Endothelial cell of umbilical vein (primary cell): ENCODE measurements at places on chromosomes 4 and X. TPM values are rescaled to one million over a fixed set of nuclear protein-coding genes. Genes with fewer than 3 reads are reported as not detected.

Gene STARD8
- polyA plus RNA-seq, result 6.3 and 6.8 TPM in 2 replicates

DNA sequence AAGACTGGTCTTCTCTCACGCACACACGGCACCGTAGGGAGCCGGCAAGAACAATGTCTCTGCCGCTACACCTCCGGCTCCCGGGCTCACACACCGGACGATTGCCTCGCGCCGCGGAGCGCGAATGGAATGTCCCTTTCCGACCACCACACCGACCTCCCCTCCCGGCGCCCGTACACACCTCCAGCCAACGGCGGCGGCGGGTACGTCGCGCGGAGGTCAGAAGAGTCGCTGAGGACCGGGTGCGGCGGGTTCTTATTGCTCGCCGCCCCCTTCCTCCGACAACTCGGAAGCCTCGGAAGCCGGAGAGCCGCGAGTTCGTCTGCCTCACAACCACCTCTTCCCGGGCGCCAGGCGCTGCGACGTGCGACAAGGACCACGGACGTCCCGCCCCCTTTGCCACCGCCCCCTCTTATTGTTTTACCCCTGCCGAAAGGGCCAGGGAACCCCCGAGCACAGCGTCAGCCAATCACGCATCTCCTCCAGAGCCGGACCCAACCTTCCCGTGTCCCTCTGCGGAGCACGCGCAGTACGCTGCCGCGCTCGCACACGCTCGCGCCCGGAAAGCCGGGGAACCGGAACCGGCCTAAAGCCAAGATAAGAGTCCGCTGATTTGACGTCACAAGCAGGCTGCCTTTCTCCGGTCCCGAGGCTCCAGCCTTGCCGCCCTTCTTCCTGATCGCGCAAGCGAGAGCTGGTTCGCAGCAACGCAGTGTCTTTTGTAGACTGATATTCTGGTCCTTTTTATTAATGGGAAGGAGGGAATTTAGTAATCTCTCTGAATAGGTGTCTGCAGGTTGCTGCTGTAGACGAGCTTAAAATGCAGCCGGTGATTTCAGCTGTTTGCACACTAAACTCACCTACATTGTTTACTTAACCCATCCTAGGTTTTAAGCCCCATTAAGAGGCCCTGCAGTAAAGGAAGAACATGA is at the start of gene G3BP2:
G3BP2 (minus strand) TSS at position 385 of the 932 bp plus-strand sequence. CDS start 11,386 bp downstream, outside the sequence.
- no peaks in the 10 kb centered on the region for H3K27me3 ChIP-seq
- no peaks in the 10 kb centered on the region for H3K36me3 ChIP-seq

DNA sequence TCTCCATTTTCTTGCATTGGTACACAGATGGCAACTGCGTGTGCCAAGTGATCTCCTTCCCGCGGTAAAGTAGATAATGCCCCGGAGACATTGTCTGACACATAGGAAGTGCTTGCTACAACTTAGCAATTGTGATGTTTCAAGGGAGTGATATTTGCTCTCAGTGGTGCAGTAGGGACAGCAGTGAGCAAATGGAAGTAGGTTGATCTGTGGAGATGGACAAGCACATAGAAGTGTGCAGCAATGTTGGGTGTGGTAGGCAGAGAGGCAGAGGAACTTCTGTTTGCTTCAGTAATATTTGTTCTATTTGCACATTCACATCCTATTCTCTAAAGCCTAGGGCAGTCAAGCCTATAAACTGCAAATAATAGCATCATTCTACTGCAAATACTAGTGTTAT is 846.7 kb upstream of the PRKX start:
- no peaks in the 10 kb centered on the region for H3K27me3 ChIP-seq
- H3K27ac ChIP-seq, result no peak overlapping the region
- no peaks in the 10 kb centered on the region for H3K4me1 ChIP-seq

Gene SLIT2
- polyA plus RNA-seq, result 7.7 and 9.3 TPM in 2 replicates

Gene ZNF827
- polyA plus RNA-seq, result 18.5 and 23.7 TPM in 2 replicates

GRCh38 chrX:134171661-134172587 is 65.1 kb upstream of the CCDC160 start:
- H3K27ac ChIP-seq, result no peak overlapping the region
- H3K27me3 ChIP-seq, result peaks cover 40% of the 10 kb centered on the region
- H3K4me3 ChIP-seq, result peak overlapping the region; percentile 23
- no peaks in the 10 kb centered on the region for H3K36me3 ChIP-seq
- DNase-seq, result peak; percentile 4

Gene RTL9
- not detected in 2 replicates for polyA plus RNA-seq
